ENCODE measurements at places on chromosomes 4 and X.
A peak's percentile ranks its signal among the peaks of the same experiment; 100 is the strongest.

DNA sequence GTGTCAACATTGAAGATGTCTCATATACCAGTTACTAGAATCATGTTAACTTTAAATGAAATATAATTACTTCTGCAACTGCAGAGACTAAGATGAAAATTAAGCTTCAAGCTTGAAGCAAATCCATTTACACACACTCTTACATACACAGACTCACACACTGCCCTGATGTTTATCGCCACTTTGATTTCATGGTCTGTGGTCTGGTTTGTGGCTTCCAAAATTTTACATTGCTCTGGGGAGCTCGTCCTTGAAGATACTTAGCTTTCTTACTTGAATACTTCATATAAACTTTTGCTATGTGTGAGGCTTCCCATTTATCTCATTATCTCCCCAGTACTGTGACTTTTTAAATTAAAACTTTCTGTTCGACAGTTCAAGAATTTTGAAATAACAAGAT lies 35.8 kb downstream of the ARHGEF38 start:
- no peak for DNase-seq

- DNase-seq = no peak
These were observed 15.4 kb upstream of the DOCK11 start for GRCh38 chrX:118480172-118480571.

- no peak for DNase-seq
These were observed 770.4 kb upstream of the NDST4 start for GRCh38 chr4:115883847-115884246.

- DNase-seq = no peak
These were observed 455.3 kb downstream of the PDHA2 start for GRCh38 chr4:96295143-96295741.

- no peak for DNase-seq
These were observed 137.2 kb downstream of the FNIP2 start for GRCh38 chr4:158906073-158906472.

DNA sequence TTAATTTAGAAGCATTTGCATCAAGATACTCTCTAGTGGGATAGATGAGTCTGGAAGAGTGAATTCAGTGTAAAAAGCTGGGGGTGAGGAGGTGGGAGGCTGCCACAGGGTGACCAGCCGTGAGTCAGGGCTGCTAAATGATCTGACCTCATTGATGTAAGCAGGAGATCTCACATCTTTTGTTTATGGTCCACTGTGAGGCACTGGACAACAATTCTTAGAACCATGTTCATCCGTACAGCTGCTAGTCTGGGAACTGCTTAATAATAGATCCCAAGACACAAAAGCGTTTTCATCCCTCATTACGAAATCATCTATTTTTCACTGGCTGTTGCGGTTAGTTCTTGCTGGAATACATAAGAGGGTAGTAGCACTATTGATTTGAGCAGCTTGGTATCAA lies 14.1 kb downstream of the KLF3 start:
- no peak for DNase-seq

- no peak for DNase-seq
These were observed 2.5 kb upstream of the MAGEB17 start for GRCh38 chrX:16164748-16165147.

GRCh38 chrX:106912864-106913263 lies 7.3 kb upstream of the CLDN2 start:
- DNase-seq = no peak

GRCh38 chr4:119113033-119113655 lies 22.5 kb upstream of the MYOZ2 start:
- no peak for DNase-seq

DNA sequence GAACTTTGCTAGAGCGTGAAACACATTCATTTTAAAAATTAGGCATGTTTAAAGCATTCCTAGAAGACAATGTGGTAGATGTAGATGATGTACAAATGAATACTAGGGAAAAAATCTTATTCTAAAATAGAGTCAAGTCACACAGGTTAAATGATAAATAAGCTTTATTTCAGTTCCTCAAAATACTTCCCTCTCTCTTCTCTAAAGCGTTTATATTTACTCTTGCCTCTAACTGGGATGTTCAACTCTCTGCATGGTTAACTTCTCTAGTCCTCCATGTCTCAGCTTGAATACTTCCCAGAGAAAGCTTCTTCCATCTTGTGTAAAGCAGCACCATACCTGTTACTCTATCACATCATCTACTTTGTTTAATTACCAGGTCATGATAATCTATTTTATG lies 30.9 kb upstream of the GLRA3 start:
- no peak for DNase-seq

- no peak for DNase-seq
These were observed 331.6 kb upstream of the FAM241A start for GRCh38 chr4:111813555-111814140.

DNA sequence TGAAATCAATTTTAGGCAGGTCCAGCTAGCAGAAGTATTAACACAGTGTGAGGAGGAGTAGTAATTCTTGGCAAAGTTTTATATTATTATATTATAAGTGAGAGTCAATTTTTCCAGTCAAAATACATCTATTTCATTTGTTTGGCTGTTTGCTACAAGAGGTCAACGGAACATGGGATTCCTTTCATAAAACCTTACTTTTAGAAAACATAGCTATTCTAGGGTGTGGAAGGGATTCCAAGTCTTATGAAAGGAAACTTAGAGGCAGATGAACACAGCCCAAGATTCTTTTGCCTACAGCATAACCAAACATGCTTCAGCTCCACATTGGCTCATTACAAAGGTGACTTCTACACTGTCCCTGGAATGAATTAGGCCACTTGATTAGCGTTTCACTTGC lies 29.9 kb upstream of the PCDH19 start:
- no peak for DNase-seq

DNA sequence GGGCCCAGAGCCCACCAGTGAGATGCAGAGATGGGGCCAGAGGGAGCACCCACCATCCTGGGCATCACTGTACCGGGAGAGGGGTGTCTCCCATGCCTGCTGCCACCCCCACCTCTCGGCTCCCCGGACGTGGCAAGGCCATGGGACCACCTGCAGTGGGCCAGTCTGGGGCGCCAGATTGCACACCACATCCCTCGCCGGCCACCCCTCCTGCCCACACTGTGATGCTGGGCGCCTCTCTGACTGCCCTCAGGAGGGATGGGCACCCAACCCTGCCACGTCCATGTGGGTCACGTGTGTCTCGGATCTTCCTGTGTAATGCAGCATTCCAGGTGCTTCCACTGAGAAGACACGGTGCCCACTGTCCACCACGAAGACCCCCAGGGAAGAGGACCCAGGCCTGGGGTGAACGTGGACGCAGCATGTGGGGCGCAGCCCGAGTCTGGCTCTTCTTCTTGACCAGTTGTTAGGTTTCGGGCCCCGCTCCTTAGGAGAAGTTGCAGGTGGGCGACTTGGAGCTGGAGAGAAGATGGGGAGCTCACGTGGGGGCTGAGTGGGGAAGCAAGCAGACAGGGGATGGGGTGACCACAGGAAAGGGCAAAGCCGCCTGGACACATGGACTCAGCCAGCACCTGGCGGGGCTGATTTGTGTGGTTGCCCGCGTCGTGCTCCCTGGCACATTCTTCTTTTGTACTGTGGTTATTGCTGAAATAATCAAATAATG lies 47.7 kb downstream of the ZFYVE28 start:
- DNase-seq = peak; percentile 29

GRCh38 chr4:953574-953915 lies 19.8 kb downstream of the DGKQ start:
- DNase-seq = no peak

DNA sequence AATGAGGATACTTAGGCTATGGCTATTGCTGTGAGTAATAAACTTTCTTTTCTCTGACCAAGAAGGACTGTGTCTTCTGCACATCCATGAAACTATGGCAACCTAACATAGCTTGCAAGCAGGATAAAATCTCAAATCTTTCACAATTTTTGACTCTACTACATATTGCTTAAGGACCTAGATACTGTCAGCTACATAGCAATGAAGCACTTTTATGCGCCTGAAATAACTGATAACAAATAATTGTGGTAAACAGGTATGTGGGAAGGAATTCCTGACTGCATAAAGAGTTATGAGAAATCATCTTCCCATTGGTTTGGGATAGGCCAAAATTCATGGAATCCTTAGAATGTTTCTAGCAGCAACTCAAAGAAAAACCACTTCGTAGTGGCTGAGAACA lies 41.2 kb upstream of the PDGFC start:
- DNase-seq = no peak

- no peak for DNase-seq
These were observed 108.2 kb downstream of the PCDH7 start for GRCh38 chr4:30828264-30828926.

DNA sequence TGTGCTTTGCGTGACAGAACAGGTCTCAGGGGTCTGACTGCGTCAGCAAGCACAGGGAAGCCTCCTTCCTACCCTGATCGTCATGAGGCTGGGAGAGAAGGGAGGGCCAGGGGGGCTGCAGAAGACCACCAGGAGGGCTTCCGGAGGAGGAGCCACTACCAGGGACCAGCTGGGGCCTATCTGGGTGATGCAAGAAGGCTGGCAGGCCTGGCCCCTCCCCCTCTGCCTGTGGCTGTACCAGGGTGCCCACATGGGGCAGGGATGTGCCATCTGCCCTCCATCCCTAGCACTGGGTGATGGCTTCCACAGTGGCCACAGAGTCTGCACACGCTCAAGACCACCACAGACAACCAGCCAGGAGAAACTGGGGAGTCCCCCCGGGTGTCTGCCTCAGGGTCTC lies 116.4 kb upstream of the NKX1-1 start:
- no peak for DNase-seq

DNA sequence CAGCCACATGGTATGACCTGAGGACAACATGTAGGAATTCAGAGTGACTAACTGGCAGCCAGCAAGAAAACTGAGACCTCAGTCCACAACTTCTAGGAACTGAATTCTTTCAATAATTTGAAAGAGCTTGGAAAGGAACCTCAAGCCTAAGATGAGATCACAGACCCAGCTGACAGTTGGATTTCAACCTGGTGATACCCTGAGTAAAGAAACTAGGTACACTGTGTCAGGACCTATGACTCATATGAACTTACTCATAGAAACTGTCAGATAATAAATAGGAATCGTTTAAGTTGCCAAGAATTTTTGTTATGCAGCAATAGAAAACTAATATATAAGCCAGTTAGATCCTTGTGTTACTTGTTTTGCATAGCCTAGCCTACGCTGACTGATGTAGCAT lies 102.4 kb upstream of the DCAF12L1 start:
- no peak for DNase-seq

DNA sequence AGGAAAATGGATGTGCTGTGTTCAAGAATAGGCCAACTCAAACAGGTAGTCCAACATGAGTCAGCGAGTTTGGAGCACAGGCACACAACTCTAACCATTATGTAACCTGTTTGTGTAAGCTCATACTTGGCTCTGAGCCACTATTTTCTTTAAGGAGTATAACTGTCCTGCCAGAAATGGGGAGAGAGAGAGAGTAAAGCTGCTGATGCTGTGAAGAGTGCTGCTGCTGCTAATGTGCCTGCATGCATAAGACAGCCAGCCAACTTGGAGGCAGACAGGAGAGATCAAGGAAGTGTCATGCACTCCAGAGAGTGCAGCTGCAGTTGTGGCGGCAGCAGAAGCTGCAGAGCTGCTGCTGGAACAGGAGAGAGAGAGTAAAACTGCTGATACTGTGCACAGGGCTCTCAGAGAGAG lies 11.7 kb upstream of the STATH start:
- no peak for DNase-seq

- no peak for DNase-seq
These were observed 28.8 kb upstream of the NSUN7 start for GRCh38 chr4:40720916-40721315.

GRCh38 chrX:50799531-50799961 lies 14.4 kb downstream of the SHROOM4 start:
- peak; percentile 21 for DNase-seq

GRCh38 chr4:158201322-158201721 lies 9.0 kb upstream of the TMEM144 start:
- DNase-seq = no peak

DNA sequence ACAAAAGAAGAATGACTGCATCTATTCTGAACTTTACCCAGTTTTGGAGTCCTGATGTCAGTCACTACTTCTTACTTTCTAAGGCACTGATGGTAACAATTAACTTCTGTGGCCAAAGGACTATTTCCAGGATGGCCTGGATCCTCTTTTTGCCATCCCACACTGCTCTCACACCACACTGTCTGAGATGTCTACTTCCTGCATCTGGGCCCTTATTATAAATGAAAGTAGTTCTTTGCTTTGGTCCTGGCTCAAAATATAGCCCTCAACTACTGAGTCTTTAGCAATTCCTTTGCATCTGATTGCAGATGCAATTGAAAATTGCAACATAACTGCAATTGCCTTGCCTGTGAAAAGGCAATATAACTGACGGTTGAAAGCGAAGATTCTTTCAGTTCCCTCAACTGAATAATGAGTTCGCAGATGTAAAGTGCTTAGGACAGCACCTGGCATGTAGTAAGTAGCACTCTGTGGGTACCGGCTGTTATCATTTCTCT lies 44.2 kb downstream of the COQ2 start:
- DNase-seq = no peak

DNA sequence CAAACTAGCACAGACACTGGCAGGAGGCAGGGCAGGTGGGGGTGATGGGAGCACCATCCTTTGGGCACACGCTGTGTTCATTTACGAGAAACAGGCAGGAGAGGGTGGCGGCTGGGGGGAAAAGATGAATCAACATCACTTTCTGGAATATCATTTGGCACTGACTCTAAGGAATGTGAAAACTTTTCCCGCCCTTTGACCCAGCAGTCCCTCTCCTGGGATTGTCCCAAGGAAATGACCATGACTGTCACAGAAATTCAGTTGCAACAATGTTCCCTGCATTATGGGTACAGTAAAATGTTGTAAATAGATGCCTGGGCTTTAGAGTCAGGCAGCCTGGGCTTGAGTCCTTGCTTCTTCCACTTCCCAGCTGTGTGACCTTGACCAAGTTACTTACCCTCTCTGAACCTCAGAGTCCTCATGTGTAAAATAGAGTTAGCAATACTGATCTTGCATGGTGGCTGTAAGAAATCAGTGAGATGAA lies 58.6 kb downstream of the ABLIM2 start:
- no peak for DNase-seq

GRCh38 chr4:648579-649292 lies 23.4 kb downstream of the PDE6B start:
- DNase-seq = peak; percentile 41

DNA sequence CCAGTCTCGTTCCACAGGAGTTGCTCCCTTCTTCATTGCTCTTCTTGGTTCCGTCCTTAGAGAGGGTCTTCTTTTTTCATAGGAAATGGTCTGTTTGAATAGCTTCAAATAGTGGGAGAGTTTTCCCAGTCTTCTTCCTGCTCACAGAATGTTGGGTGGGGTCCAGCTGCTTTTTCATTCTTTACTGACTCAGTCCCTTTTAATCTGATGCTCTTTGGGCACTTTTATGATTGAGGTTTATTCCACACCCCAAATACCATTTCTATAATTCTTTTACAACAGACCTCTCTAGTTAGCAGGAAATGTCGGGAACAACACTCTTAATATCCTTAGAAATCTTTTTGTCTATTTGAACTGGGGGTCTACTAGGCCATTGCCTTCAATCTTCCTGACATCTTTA lies 239.5 kb downstream of the PRDM5 start:
- DNase-seq = no peak

DNA sequence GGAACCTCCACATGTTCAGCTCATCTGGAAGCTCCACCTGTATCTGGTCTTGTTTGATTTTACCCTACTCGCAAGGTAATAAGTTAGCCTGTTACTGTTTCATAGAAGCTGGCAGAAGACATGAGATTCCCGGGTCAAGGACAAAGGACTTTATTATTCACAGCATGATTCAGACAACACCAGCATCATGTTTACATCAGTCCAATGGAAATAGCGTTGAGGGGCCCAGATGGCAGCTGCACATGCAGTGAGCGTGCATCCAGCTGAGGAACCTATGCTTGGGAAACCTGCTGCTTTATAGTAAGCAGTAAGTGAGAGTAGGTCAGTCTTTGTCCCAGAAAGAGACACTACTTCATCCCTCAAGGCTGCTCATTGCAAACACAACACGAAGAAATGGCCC lies 19.8 kb downstream of the TSPAN5 start:
- no peak for DNase-seq

Measured in mucosa of descending colon (tissue), 3 donors.